Mucosa of gallbladder (tissue), 1 donor: ENCODE measurements at places on chromosomes 11 and 22. TPM values are rescaled to one million over a fixed set of nuclear protein-coding genes. Genes with fewer than 3 reads are reported as not detected.

Gene OR52I2
- total RNA-seq = not detected

Gene CREB3L1
- total RNA-seq = 81.6 TPM

Gene ENTHD1
- total RNA-seq = 0.09 TPM

Gene SUSD2
- total RNA-seq = 2.0 TPM

Gene OR6A2
- 0.06 TPM for total RNA-seq

- no peak for DNase-seq
Observed at GRCh38 chr11:75851203-75851602, 36.2 kb downstream of the UVRAG start.

GRCh38 chr22:20238901-20239675 lies 29.0 kb downstream of the RTN4R start:
- DNase-seq = no peak

DNA sequence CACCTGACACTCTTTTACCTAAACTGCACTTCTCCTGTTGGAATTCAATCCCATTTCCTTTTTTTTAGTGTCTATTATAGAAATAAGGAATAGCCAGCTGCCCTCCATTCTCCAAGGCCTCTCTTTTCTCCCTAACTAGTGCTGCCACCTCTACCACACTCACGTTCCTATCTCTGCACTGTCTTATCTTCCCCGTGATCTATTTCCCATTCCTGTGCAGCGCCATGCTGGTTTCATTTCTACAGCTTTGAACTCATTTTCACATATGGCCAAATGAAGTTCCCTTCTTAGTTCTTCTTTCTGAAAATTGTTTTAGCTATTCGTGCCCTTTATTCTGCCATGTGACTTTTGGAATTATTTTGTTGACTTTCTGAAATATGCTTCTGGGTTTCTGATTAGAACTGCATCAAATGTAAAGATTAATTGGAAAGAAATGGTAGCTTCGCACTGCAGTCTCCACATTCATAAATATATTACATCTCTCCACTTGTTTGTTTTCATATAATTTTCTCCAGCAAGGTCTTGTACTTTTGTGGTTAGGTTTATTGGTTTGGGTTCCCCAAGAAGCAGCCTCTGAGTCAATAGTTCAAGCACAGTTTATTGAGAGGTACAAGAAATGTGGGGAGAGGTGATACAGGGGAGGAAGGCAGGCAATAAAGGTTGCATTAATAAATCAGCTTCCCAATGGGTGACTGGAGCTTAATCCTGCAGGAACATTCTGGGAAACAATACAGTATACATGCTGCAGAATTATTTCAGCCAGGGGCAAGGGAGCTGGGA lies 43.7 kb upstream of the DRD2 start:
- DNase-seq = no peak

- no peak for DNase-seq
Observed at GRCh38 chr22:37275134-37275533, 7.2 kb upstream of the CYTH4 start.

- DNase-seq = no peak
Observed at GRCh38 chr11:76317296-76317695, 63.6 kb downstream of the THAP12 start.

DNA sequence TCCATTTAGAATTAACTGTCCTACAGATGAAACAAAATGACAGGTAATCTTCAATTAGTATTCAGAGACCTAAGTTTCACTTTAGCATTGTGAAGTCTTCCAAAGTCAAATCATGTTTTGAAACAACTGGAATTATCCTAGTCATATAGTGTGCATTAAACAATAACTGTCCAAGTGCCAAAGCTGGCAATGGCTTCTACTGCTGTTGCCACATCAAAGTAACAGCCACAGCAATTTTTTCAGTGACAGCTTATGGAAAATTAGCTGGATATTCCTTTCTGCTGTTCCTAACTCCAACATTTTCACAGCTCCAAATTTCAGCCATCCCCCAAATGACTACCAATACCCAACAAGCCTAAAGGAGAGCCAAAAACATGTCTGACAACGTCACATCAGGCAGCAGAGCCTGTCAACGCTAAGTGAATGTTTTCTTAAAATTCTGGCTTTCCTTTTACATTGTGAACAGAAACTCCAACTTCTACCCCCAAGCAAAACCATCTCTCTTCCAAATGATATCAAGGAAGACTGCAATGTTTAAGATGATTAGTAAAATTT lies 45.3 kb upstream of the CCDC34 start:
- DNase-seq = no peak

- peak; percentile 93 for DNase-seq
Observed at GRCh38 chr11:75428281-75428724, 4.7 kb downstream of the KLHL35 start.
